NCI-H1417 (cell line): ENCODE measurements at places on chromosomes 1 and 21.

DNA sequence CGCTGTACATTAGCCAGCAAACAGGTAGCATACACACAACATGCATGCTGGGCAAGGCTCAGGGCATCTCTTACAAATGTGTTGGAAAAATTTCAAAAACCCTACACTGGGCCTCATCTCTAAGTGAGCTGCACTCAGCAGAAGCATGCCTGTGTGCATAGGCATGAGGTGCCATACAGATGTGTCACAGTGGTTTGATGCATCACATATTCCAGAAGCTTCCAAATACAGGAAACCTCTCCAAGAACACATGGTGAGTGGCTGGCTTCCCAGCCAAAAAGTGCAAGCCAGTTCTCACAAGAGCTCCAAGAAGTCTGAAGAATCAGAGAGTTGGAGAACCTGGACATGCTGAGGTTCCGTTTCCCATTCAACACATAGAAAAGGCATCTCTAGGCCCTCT, 58.3 kb downstream of the CD46 start:
- DNase-seq: no peak

- no peak for DNase-seq
Observed at GRCh38 chr21:38645282-38645681, 147.0 kb upstream of the ERG start.

- DNase-seq: peak; percentile 82
Observed at GRCh38 chr1:3352299-3352951, 102.0 kb upstream of the ARHGEF16 start.

- peak; percentile 41 for DNase-seq
Observed at GRCh38 chr1:117930484-117930883, 945 bp downstream of the WDR3 start.

DNA sequence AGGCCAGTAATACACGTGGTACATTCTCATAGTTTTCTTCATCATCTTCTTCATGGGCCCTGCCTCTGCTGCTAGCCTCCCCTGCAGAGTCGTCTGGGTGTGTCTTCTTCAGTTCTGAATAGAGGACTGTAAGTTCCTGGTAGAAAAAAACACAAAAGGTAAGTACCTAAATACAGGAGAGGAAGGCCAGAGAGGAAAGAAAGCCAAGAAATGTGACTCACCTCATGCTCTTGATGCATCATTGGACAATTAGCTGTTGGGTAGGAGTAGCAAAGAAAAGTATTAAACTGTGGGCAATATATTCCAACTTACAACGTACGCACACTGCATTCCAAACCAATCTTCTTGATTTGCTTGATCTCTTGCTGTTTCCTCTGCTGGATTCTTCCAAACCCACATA, 21.8 kb downstream of the FCRL3 start:
- DNase-seq: no peak

- no peak for DNase-seq
Observed at GRCh38 chr1:248812736-248813425, 12.8 kb downstream of the SH3BP5L start.

DNA sequence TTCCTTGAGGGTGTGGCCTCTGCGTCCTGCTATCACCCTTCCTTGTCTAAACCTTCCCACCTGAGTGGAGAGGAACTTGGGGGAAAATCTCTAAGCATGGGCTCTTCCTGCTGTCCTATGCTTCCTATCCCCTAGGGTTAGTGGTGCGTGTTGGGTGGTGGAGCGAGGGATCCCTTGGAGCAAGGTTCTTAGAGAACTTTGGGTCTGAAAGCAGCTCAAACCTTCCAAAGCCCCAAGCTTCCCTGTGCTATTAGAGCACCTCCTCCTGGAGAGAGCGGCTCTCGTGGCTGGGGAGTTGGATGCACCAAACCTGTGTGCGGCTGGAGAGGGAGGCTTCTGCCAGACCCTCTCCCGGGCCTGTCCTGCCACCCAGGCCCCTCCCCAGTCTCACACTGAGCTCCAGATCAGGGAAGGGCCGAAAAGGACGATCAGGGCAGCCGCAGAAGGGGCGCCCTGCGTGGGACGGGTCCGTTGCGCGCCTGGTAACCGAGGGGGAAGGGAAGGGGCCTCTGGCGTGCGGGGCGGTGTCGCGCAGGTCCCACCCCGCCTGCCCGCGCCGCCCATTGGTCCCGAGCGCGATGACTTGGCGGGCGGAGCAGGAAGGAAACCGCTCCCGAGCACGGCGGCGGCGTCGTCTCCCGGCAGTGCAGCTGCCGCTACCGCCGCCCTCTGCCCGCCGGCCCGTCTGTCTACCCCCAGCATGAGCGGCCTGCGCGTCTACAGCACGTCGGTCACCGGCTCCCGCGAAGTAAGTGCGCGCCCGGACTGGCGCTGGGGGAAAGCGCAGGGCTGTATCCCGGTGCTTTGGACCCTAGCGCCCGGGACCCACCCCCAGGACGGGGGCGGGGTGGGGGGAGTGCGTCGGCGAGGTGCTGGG, at the start of gene SH3BGRL3:
SH3BGRL3 (plus strand) TSS at position 631 of the 877 bp plus-strand sequence; CDS start at position 701, 70 bp downstream.
- DNase-seq: peak; percentile 79

GRCh38 chr1:170619241-170620028, 44.5 kb upstream of the PRRX1 start:
- DNase-seq: peak; percentile 8

- DNase-seq: no peak
Observed at GRCh38 chr1:39422614-39423013, 68.8 kb upstream of the BMP8A start.

DNA sequence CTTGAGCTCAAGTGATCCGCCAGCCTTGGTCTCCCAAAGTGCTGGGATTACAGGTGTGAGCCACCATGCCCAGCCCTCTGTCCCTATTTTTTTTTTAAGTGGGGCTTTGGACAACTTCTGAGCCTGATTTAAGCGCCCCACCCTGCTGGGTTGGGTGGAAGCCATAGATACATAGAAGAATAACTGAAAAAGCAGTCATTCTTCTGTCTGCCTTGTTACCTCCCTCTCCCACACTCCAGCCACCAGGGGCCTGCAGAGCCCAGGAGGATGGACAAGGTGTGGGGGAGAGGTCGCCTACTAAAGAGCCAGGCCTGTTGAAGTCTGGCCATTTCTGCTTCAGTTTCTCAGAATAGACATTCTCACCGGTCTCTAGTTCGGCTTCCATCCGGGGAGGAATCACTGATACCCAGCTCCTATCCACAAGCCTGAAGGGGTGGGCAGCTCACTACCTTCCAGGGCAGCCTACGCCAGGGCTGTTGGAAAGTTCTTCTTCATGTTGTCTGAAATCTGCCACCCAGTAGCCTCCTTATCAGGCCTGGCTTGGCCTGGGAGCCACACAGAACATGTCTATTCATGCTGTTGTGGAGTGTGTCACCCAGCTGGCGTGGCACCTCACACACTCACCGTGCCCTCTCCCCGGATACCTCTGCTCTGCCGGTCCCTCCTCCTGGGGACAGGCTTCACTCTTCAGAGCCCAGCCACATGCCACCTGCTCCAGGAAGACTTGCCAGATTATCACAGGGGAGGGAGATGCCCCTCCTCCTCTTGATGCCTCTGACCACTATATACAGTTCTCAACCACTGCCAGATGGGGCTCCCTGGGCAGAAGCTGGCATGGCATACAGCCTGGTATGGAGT, 27.7 kb downstream of the KNCN start:
- DNase-seq: peak; percentile 17

DNA sequence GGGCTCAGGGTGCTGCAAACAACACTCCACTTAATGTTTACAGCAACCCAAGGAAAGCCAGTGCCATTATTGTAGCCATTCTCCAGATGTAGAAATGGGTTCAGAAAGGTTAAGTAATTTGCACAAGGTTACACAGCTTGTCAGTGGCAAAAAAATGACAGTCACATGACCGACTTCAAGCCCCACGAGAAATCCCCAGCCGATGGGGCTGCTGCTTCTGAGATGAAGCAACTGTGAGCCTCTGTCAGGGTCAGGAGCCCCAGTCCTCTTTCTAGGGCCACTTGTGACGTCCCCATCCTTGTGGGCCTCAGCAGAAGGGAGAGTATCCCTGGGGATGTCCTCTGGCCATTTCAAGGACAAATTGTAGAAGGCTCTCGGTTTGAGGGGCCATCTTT, 54.8 kb downstream of the EDN2 start:
- DNase-seq: no peak
